NCI-H345 (cell line): ENCODE measurements at places on chromosomes 3 and 15.

DNA sequence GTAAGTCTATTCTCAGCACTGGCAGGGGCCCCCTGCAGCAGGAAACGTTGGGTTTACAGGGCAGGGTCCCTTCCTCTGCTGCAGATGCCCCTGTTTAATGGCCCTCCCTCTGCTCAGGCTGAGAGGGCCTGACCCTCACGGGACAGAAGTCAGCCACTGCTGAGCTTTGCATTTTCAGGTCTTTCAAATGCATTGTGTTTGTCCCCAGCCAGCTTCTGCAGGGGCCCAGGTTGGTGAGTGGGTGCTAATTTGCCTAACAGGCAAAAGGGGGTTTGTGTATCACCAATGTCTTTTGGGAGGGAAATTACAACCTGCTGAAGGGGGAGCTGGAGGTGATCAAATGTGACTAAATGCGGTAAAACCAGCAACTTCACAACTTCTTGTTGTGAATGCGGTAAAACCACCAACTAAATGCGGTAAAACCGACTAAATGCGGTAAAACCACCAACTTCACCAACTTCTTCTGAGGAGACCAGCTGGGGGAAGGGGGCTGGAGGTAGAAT lies 44.8 kb upstream of the UBE2E1 start:
- no peak for DNase-seq

- DNase-seq: peak; percentile 19
Observed at GRCh38 chr3:37862903-37863815, 1.5 kb downstream of the CTDSPL start.

DNA sequence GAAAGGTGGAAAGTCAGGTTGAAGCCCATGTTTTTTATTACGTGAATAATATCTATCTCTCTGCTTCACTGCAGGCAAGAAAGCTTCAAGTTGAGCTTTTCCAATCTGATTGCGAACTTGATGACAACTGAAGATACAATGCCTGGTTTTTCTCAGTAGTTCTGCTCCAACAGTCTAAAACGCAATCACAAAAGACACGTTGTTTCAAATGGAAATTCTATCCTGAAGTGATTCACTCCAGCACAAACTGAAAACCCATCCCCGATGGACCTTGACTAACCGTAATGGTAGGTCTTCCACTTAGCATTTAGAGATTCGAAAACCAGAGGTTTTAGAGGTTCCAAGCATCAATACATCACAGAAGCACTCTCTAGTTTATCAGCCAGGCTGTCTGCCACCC lies 10.6 kb downstream of the B4GALT4 start:
- no peak for DNase-seq

GRCh38 chr15:24659622-24660021 lies 16.0 kb upstream of the NPAP1 start:
- no peak for DNase-seq

- DNase-seq: no peak
Observed at GRCh38 chr15:100106732-100107131, 235.0 kb downstream of the ADAMTS17 start.

GRCh38 chr3:8766148-8766547 lies 3.3 kb downstream of the OXTR start:
- DNase-seq: no peak

DNA sequence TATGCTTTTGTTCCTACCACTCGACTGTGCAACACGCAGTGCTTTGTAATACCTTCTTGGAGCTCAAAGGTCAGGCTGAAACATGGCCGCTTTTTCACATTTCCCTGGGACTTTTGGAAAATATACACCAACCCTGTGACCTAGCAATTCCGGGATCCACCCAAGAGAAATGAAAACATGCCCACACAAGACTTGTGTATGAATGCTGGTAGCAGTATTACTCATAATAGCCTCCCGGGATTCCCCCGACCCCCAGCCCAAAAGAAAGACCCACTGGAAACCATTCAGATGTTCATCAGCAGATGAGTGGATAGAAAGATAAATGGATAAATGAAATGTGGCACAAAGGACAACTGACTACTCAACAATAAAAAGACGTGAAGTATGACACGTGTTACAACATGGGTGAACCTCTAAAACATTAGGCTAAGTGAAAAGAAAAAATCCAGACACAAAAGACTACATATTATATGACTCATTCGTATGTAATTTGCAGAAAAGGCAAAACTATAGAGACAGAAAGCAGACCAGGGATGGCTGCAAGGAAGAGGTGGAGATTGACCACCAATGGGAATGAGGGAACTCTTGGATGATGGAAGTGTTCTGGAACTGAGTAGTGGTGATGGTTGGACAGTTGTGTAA lies 104.1 kb downstream of the PGPEP1L start:
- no peak for DNase-seq

GRCh38 chr3:168581771-168582225 lies 486.1 kb upstream of the GOLIM4 start:
- no peak for DNase-seq

DNA sequence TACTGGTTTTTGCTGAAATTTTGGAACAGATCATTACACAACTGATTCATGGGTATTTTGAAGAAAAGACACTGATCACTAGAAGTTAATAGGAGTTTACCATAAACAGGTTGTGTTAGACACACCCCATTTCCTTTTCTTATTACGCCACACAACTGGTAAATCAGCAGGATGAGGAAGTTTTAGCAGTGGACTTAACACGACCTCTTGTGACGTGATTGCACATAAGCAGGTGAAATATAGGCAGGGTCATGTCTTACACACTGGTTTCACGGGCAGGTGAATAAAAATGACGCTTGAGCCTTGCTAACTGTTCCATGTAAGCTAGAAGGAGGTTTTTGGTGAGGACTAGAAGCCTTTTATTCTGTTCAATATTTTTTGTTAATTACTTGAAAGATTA lies 27.1 kb upstream of the TPRG1 start:
- DNase-seq: no peak

GRCh38 chr15:82643992-82644391 lies 3.2 kb downstream of the CPEB1 start:
- no peak for DNase-seq

DNA sequence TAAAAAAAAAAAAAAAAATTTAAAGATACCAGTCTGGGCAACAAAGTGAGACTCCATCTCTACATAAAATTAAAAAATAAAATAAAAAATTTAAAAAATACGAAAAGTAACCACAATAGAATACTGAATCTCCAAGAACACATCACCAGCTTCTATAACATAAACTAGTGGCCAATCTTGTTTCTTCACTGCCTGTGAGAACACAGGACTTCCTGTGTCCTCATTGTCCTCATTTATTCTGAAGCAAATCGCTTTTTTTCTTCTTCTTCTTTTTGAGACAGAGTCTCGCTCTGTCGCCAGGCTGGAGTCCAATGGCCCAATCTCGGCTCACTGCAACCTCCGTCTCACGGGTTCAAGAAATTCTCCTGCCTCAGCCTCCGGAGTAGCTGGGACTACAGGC lies 28.6 kb upstream of the RAB7A start:
- DNase-seq: no peak

GRCh38 chr3:39038165-39038564 lies 13.6 kb downstream of the SCN11A start:
- no peak for DNase-seq

DNA sequence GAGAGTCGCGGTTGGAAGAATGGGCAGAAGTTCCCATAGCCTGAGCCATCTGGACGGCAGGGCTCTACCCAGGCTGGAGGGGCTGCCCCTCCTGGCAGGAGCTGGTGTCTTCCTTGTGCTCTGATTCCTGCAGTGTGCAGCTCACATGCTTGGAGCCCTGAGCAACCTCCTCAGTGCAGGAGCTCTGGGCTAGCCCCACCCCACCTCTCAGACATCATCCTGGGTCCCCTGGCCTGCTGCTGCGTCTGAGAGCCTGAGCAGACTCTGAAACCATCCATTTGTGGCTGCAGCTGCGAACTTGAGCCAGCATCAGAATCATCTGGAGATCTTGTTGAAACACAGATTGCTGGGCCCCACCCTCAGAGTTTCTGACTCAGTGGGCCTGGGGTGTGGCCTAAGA lies 42.8 kb downstream of the POMGNT2 start:
- DNase-seq: no peak

- no peak for DNase-seq
Observed at GRCh38 chr3:180626844-180627243, 24.9 kb downstream of the TTC14 start.

GRCh38 chr3:4935347-4935746 lies 43.9 kb upstream of the BHLHE40 start:
- DNase-seq: no peak

DNA sequence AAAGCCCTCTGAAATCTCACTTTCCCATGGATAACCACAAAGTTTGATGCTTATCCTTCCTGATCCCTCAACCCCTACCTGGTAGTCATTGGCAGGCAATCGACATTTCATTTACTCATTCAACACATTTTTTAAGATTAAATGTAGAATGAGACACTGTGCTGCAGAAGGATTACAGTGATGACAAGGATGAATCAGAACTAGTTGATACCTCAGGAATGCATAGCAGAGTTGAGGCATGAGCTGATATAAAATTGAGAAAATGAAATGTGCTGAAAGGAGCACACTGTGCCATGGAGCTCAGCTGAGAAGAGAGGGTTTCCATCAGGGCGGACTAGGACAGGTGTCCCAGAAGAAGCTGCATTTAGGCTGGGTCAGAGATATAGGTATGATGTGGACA lies 48.9 kb upstream of the ACTL6A start:
- DNase-seq: no peak

GRCh38 chr3:175807175-175807574 lies 948.0 kb downstream of the NAALADL2 start:
- no peak for DNase-seq

GRCh38 chr3:108315767-108316301 lies 19.5 kb downstream of the HHLA2 start:
- DNase-seq: no peak

DNA sequence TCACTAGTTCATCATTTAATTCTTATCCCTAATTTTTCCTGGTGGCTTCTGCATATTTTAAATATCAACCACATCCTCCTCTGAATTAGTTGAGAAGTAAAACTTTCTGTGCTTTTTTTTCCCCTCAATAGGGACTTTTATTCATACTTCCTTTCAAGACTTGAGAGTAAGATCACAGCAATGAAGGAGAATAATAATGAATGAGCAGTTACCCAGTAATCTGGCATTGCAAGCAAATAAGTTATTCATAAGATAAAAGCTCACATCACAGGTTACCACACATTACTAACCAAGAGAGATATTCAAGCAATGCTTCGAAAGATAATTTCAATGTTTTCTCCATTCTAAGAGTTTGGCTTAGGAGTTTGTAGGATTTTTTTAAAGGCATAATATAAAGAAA lies 50.3 kb downstream of the BTLA start:
- DNase-seq: no peak

DNA sequence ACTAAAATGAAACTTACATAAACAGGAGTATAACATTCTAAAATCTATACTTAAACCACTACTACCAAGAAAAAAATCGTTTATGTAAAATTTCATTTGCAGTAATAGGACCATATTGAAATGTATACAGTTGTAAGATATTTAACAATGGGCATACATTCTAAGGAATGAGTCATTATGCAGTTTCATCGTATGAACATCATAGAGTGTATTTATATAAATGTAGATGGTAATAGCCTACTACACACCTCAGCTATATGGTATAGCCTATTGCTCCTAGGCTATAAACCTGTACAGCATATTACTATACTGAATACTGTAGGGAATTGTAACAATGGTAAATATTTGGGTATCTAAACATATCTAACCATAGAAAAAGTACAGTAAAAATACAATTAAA lies 79.5 kb downstream of the DPH6 start:
- no peak for DNase-seq

DNA sequence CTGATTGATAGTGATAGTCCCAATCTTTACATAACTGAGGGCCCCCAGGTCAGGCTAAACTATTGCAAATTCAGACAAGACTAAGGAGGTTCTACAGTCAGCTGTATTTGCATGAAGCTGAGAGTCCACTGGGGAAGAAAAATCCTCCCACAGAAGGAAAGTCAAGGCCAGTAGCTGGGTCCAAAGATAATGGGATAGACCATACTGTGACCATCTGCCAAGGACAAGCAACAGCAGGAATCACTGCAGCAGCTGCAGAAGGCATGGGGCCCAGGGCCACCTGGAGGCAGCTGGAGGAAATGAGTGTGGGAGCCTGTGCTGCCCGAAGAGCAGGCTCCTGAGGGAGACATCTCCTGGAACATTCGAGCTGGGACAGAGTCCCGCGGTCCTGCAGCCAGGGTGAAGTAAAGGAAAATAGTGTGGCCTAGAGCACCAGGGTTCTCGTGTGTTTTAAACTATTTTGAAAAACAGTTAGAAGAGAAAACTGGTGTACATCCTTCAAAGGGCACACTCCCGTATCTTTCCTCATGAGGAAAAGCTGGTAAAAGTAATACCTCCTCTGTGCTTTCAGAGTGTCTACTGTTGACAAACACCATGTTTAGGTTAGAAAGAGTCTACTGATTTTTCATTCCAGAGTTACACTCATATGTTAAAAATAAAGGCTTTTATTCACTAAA lies 13.2 kb upstream of the TMEM212 start:
- DNase-seq: peak; percentile 13

- peak; percentile 17 for DNase-seq
Observed at GRCh38 chr3:10992017-10992942, at the start of gene SLC6A1. TSS of gene SLC6A1 (plus strand) at chr3:10992748. CDS start at chr3:11017212, 24,464 bp downstream.

GRCh38 chr3:98869391-98869790 lies 32.1 kb downstream of the DCBLD2 start:
- DNase-seq: no peak

- DNase-seq: no peak
Observed at GRCh38 chr15:44308415-44308814, 19.9 kb downstream of the GOLM2 start.

DNA sequence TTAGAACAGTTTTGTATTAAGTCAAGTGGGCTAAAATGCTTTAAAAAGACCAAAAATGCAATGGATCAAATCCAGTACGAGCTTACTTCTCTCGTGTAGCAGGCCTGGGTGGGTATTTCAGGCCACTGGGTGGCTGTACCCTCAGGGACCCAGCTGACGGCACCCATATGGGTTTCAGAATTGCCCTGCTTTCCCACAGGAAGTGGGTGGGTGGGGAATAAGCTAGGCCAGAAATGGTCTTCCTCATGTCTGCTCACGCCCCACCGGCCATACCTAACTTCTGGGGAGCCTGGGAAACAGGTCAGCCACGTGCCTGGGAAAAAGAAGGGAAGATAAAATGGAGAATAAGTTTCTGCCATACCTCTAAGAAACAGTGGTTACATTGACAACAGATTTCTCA lies 20.3 kb downstream of the GPR160 start:
- no peak for DNase-seq

- DNase-seq: no peak
Observed at GRCh38 chr3:29545615-29546014, 264.7 kb downstream of the RBMS3 start.

DNA sequence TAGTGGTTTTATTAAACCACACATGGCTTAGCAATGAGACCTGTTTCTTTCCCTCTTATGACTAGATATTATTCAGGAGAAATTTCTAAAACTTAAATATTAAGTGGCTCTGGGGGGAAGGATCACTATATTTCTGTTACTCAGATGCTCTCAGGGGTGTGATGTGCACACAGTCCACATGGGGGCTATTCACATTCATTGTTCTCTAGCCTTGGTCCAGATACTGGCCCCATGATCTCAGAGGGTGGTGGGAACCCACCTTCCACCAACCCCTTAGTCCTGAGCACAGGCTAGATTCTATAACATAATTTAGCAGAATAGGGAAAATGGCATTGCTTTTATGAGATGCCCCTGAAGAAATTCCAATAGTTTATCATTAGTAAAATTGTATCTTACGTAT lies 149.0 kb upstream of the ST8SIA2 start:
- no peak for DNase-seq
